ENCODE measurements at places on chromosomes 16 and 17.

- DNase-seq, result no peak
Observed at GRCh38 chr16:50801036-50801435, 59.1 kb downstream of the CYLD start.

GRCh38 chr17:49936386-49936785, 32.6 kb upstream of the DLX4 start:
- no peak for DNase-seq

DNA sequence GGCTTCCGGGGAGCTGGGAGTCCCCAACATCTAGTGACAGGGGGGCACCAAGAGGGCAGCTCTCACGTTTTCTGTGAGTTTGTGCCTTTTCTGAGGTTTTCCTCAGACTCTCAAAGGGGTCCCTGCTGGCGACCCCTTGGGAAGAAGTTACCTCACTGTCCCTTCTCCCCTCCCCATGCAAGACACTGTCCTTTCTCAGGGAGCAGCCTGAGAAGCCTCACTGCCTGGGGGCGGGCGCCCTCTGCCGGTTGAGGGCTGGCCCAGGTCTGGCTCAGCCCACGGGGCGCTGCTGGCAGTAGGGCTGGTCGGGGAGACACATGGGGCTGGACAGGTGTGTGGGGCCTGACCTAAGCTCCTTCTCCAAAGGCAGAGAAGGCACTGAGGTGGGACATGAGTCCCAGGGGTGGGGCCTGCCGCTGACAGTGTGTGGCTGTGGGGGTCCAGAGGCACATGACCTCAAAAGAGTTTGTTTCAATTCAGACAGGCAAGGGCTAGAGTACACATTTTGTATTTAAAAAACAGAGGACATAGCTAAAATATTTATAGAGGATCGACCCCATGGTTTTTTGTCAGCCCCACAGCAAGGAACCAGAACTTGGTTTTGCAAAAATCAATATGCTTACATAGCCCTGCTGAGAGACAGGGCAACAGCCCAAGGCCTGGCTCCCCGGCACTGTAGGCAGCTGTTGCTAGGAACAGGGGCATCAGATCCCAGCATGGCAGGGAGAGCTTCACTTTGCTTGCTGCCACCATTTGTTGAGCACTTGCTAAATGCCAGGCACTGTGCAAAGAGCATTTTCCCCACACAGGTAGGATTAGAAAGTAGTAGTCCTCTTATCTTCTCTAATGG, 18.5 kb upstream of the ALDH3A1 start:
- peak; percentile 36 for DNase-seq

DNA sequence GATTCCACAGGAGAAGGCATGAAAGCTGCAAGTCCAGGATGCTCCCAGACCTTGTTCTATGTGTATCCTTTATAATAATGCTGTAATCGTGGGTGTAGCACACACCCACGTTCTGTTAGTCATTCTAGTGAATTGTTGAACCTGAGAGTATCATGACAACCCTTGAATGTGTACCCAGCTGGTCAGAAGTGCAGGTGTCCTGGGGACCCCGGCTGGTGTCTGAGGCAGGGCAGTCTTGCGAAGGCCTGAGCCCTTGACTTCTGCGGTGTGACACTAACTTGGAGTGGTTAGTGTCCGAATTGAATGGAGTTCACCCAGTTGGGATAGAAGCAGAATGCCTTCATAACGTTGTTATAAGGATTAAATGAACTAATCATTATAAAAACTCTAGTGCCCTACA, 218.0 kb upstream of the TNRC6C start:
- DNase-seq, result no peak
